ENCODE measurements at places on chromosomes 1 and 21. TPM values are rescaled to one million over a fixed set of nuclear protein-coding genes. Genes with fewer than 3 reads are reported as not detected.

The LAMC2 gene
- total RNA-seq = 24.9 TPM

- no peaks in the 10 kb centered on the region for H3K36me3 ChIP-seq
- H3K4me1 ChIP-seq = no peaks in the 10 kb centered on the region
- no peak overlapping the region for H3K4me3 ChIP-seq
- no peak for DNase-seq
These were observed 324.8 kb downstream of the RWDD3 start for GRCh38 chr1:95558791-95559190.

GRCh38 chr1:223535319-223535718 lies 130.2 kb downstream of the CAPN8 start:
- no peak overlapping the region for H3K27ac ChIP-seq
- no peaks in the 10 kb centered on the region for H3K4me1 ChIP-seq
- H3K4me3 ChIP-seq = no peak overlapping the region
- peaks cover 7% of the 10 kb centered on the region for H3K27me3 ChIP-seq
- no peak for DNase-seq
- no peaks in the 10 kb centered on the region for H3K36me3 ChIP-seq

- H3K27me3 ChIP-seq = no peaks in the 10 kb centered on the region
- no peak overlapping the region for H3K4me3 ChIP-seq
- peaks cover 68% of the 10 kb centered on the region for H3K4me1 ChIP-seq
These were observed 30.7 kb downstream of the ITPKB start for GRCh38 chr1:226708342-226708780.

- no peak for DNase-seq
- H3K27ac ChIP-seq = no peak overlapping the region
- no peaks in the 10 kb centered on the region for H3K4me1 ChIP-seq
- H3K4me3 ChIP-seq = no peak overlapping the region
- no peaks in the 10 kb centered on the region for H3K27me3 ChIP-seq
These were observed 35.6 kb downstream of the LRRIQ3 start for GRCh38 chr1:74162333-74162732.

DNA sequence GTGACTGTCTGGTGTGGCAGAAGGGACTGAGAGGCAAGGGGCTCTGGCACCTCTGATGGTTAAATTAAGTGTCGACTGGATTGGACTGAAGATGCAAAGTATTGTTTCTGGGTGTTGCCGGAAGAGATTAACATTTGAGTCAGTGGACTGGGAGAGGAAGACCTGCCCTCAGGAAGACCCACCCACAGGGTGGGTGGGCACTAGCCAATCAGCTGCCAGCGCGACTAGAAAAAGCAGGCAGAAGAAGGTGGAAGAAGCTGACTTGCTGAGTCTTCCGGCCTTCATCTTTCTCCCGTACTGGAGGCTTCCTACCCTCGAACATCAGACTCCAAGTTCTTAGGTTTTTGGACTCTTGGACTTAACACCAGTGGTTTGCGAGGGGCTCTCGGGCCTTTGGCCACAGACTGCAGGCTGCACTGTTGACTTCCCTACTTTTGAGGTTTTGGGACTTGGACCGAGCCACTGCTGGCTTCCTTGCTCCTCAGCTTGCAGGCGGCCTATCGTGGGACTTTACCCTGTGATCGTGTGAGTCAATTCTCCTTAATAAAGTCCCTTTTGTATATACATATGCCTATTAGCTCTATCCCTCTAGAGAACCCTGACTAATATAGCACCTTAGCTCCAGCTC lies 79.6 kb downstream of the KAZN start:
- H3K27me3 ChIP-seq = no peaks in the 10 kb centered on the region
- DNase-seq = no peak
- H3K27ac ChIP-seq = no peak overlapping the region
- H3K4me1 ChIP-seq = no peaks in the 10 kb centered on the region
- H3K4me3 ChIP-seq = no peak overlapping the region
- no peaks in the 10 kb centered on the region for H3K36me3 ChIP-seq

GRCh38 chr1:6788946-6789345 lies 3.7 kb downstream of the CAMTA1 start:
- no peak overlapping the region for H3K4me3 ChIP-seq
- peaks cover 5% of the 10 kb centered on the region for H3K36me3 ChIP-seq
- peaks cover 31% of the 10 kb centered on the region for H3K4me1 ChIP-seq
- H3K27me3 ChIP-seq = no peaks in the 10 kb centered on the region
- no peak overlapping the region for H3K27ac ChIP-seq

- H3K36me3 ChIP-seq = no peaks in the 10 kb centered on the region
- H3K27me3 ChIP-seq = no peaks in the 10 kb centered on the region
- no peak for DNase-seq
- H3K4me3 ChIP-seq = no peak overlapping the region
These were observed 18.9 kb upstream of the IPP start for GRCh38 chr1:45769261-45769932.

The DNASE2B gene
- 26.1 TPM for total RNA-seq

- H3K36me3 ChIP-seq = no peaks in the 10 kb centered on the region
- no peaks in the 10 kb centered on the region for H3K27me3 ChIP-seq
- no peaks in the 10 kb centered on the region for H3K4me1 ChIP-seq
- no peak overlapping the region for H3K4me3 ChIP-seq
These were observed 93.8 kb downstream of the ROR1 start for GRCh38 chr1:63867429-63868176.

The OPRD1 gene
- total RNA-seq = not detected

- H3K4me3 ChIP-seq = no peak overlapping the region
- no peaks in the 10 kb centered on the region for H3K4me1 ChIP-seq
- no peaks in the 10 kb centered on the region for H3K27me3 ChIP-seq
- no peak for DNase-seq
These were observed 387.6 kb downstream of the PCP4 start for GRCh38 chr21:40254540-40255465.

The ZNF697 gene
- 8.7 TPM for total RNA-seq

DNA sequence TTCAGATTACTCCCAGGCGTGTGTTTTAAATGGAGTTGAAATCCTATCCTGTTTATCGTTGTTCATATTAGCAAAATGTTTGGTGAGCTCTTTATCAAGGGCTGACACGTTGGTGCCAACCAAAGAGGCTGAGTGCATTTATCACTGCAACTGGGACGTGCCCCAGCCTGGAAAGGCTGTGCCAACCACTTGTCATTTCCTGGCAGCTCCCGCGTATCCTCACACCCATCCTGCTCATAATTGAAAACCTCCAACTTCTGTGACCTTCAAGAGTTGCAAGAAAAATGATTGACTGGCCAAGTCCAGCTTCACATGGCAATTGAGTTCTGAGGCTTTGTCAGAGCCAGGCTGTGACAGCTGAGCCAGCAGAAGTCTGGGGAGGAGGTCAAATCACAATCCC lies 43.7 kb upstream of the KCNA3 start:
- H3K36me3 ChIP-seq = no peaks in the 10 kb centered on the region
- H3K27ac ChIP-seq = no peak overlapping the region
- no peaks in the 10 kb centered on the region for H3K4me1 ChIP-seq
- no peaks in the 10 kb centered on the region for H3K27me3 ChIP-seq

GRCh38 chr1:48285525-48285924 lies 63.0 kb downstream of the SLC5A9 start:
- no peak overlapping the region for H3K4me3 ChIP-seq
- no peaks in the 10 kb centered on the region for H3K36me3 ChIP-seq
- no peak overlapping the region for H3K27ac ChIP-seq
- no peaks in the 10 kb centered on the region for H3K27me3 ChIP-seq

The PDXK gene
- 195 TPM for total RNA-seq
